Activated T-cell treated with anti-CD3 and anti-CD28 coated beads, Interleukin-2, amount 50 U/mL, for 4 hours (primary cell): ENCODE measurements at places on chromosomes 13 and 19. TPM values are rescaled to one million over a fixed set of nuclear protein-coding genes. Genes with fewer than 3 reads are reported as not detected.

Gene LYL1
- total RNA-seq: 2.9 TPM

Gene SHISA2
- 0.15 TPM for total RNA-seq

Gene TCF3
- 153 TPM for total RNA-seq

Gene FGF21
- not detected for total RNA-seq

Gene C19orf25
- total RNA-seq: 32.0 TPM

Gene MYADM
- 11.3 TPM for total RNA-seq

Gene SYDE1
- total RNA-seq: 0.63 TPM

Gene THSD8
- total RNA-seq: 12.6 TPM

Gene DAND5
- not detected for total RNA-seq

Gene FLT1
- total RNA-seq: 14.7 TPM

Gene RXFP2
- not detected for total RNA-seq

Gene MTUS2
- not detected for total RNA-seq

Gene TMC4
- 0.63 TPM for total RNA-seq

DNA sequence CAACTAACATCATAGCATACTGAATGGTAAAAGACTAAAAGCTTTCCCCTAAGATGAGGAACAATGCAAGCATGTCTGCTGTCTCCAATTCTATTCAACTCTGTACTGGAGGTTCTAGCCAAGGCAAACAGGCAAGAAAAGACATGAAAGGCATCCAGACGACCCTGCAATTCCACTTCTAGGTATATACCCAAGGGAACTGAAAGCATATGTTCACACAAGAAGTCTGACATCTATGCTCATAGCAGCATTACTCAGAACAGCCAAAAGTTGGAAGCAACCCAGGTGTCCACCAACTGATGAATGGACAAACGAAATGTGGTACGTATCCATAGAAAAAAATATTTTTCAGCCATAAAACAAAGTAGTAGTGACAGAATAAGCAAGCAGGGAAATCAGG lies 39.1 kb downstream of the PEPD start:
- DNase-seq: no peak

DNA sequence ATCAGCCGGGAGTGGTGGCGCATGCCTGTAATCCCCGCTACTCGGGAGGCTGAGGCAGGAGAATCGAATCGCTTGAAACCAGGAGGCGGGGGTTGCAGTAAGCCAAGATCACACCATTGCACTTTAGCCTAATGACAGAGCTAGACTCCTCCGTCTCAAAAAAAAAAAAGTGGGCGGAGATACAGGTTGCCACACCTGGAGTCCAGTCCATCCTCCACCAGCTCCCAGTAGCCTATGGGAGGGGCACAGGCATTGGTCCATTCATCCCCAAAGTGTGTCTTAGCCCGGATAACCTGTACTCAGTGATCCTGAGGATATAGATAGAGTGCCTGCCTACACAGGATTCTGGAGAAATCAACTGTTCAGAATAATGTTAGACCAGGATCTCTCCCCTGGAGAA lies 3.4 kb upstream of the DOT1L start:
- no peak for DNase-seq

GRCh38 chr13:102700088-102701031 lies 5.5 kb upstream of the METTL21C start:
- DNase-seq: no peak

- no peak for DNase-seq
These were observed 326.0 kb downstream of the HS6ST3 start for GRCh38 chr13:96415831-96416385.

- DNase-seq: no peak
These were observed 431.3 kb downstream of the SLITRK6 start for GRCh38 chr13:85367887-85368286.

DNA sequence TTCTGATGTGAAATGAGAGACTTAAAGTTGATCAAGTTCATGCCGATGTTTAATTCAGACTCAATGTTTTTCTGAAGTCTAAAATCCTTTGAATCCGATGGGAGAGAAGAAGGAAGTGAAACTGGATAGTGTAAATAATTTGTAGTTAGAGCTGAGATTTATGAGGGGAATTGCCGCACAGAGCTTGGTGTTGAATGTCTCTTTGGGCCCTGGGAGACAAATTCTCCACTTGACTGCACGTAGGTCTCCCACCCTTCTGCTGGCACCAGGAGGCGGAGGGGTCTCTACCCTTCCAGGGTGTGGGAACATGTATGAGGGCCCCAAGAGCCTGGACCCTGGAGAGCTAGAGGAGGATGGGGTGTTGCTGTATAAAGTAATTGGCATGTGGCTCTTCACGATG lies 140.8 kb upstream of the SERP2 start:
- DNase-seq: no peak

GRCh38 chr19:50553134-50553703 lies 15.0 kb downstream of the LRRC4B start:
- no peak for DNase-seq

- no peak for DNase-seq
These were observed 151.2 kb downstream of the USP12 start for GRCh38 chr13:27020415-27020814.

- DNase-seq: no peak
These were observed 403.8 kb downstream of the SLITRK5 start for GRCh38 chr13:88074794-88075510.

GRCh38 chr13:111278258-111278657 lies 42.2 kb upstream of the TEX29 start:
- DNase-seq: no peak

- no peak for DNase-seq
These were observed 118.0 kb downstream of the TSHZ3 start for GRCh38 chr19:31231237-31231636.

GRCh38 chr19:8192221-8192820 lies 16.8 kb upstream of the CERS4 start:
- no peak for DNase-seq

DNA sequence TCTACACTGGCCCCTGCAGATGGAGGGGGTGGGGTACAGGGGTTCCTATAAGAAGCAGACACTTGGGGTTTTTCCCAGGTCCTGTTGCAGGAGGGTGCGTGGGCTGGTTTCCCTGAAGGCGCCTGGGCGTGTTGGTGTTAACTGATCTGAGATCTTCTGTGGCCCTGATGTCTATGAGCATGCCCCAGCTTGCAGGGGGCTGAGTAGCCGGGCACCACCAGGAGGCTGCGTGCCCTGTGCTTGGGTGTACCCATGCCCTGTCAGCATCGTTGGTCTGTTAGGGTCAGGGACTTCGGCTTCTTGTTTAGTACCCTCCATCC lies 45.3 kb downstream of the CAPN12 start:
- DNase-seq: no peak

DNA sequence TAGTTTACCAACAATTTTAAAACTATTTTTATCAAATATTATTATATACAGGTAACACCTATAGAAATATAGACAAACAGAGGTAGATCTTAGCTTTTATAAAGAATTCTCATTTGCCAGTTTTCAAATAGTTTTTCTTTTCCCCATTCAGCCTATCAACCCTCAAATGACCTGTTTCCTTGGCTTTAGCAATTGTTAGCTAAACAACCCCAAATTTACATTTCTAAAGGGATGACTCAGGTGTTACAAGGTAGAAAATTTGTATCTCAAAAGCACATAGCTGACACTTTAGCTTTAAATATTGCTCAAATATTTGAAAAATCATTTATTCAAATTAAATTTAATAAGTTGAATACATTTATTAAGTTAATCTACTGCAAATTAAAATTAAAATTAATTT lies 1207.2 kb downstream of the SLITRK1 start:
- no peak for DNase-seq

GRCh38 chr13:33723365-33723764 lies 94.6 kb upstream of the RFC3 start:
- no peak for DNase-seq

DNA sequence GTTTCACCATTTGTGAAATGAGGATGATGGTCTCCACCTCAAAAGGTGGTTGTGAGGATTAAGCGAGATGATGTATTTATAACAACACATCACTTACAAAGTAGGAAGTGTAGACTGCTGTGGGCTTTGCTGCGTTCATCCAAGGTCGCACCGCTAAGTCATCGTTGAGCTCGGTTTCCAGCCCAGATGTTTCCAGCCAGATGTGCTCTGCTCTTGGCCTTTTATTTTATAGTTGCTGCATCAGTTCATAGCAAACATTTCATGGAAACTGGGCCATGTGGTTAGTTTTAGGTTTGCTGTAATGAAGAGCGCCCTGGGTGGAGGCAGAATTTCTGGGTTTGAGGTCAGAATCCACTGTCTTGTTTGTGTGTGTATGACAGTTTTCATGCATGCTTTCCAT lies 76.5 kb upstream of the RNF113B start:
- no peak for DNase-seq

DNA sequence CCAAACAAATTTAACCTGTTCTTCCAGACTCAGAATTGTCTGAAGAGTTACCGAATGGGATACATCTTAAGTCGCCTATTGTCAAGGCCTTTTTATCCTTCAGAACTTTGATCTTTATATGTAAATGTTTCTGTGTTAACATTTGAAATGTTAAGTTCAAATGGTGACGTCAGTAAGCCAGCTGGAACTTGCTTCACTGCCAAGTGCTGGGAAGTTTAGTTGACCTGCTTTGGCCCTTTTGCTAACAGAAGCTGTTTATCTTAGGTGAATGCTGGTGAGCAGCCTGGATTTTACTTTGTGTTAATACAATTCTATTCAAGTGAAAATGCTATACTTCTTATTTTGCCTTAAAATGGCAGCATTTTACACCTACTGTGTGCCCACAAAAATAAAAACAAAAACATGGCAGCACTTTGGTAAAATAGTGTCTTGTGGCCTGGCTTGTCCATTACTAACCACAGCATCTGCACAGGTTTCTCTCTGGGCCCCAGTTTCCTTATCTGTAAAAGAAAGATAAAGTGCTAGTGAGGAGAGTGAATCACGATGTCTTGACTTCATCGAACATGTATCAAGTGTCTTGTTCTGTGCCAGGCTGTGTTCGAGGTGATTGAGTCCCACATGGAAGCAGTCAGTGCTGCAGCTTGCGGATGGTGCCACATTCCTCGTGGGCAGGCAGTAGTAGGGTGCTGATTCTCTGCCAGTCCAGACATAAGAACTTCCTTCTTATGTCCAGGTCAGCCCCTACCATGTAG lies 2.2 kb downstream of the NAXD start:
- no peak for DNase-seq

DNA sequence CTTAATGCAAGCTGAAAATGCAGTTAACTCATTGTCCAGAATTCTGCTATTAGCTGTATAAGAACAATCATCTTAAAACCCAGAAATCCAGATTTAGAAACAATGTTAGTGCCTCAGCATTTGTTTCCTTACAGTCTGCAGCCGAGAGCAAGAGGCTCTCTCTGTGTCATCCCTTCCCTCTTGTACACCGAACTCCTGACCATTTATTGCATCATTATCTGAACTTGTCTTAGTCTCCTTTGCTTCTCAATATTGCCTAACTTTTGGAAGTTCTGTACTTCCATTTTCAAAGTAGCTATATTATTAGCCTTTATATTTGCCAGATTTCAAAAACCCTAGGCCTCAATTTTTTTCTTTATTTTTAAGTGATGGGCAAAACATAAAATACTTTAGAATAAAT lies 27.1 kb downstream of the RNASEH2B start:
- no peak for DNase-seq

DNA sequence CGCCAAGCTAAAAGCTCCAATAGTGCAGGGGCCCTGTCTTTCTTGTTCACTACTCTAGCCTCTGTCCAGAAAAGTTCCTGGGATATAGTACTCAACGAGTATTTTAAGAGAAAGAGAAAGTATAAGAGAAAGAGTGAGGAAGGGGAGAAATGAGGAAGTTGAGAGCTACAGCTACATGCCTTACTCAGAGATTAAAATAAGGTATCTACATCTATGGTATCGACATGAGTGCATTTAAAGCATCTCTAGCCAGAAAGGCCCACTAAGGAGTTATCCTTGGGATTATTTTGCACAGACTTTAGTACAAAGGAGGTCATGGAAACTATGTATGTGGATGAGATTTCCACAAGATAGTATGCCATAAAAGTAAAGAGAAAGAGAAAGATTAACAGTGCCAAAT lies 28.5 kb downstream of the MYCBP2 start:
- no peak for DNase-seq

DNA sequence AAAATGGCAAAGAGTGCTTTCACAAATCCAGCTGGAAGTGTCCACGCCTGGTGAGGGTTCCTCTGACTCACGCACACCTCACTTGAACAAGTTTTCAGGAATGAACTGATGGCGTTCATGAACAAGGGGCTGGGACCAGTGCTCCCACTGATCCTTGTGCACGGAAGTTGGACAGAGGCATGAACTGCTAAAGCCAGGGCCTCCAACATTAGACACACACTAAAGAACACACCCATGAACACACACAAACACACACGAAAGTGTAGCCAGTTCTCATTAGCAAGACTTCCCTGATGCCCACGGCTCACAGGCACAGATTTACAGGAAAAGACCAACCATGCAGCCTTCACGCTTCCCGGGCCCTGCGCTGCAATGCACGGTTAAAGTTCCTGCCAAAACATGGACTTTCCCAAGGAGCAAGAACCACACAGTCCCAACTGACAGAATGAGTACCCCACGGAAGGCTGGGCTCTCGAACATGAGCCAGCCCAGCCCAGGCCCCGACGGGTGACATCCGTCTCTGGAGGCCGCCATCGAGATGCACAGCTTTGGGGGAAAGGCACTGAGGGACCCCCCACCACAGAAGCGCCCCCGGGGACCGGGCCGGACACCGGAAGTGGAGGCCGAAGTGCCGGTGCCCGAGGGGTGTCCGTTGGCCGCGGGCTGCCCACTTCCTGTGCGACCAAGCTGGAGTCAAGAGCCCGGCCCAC lies 808 bp downstream of the DNMT1 start:
- peak; percentile 14 for DNase-seq

- no peak for DNase-seq
These were observed 261 bp downstream of the FARP1 start for GRCh38 chr13:98143157-98143553.

DNA sequence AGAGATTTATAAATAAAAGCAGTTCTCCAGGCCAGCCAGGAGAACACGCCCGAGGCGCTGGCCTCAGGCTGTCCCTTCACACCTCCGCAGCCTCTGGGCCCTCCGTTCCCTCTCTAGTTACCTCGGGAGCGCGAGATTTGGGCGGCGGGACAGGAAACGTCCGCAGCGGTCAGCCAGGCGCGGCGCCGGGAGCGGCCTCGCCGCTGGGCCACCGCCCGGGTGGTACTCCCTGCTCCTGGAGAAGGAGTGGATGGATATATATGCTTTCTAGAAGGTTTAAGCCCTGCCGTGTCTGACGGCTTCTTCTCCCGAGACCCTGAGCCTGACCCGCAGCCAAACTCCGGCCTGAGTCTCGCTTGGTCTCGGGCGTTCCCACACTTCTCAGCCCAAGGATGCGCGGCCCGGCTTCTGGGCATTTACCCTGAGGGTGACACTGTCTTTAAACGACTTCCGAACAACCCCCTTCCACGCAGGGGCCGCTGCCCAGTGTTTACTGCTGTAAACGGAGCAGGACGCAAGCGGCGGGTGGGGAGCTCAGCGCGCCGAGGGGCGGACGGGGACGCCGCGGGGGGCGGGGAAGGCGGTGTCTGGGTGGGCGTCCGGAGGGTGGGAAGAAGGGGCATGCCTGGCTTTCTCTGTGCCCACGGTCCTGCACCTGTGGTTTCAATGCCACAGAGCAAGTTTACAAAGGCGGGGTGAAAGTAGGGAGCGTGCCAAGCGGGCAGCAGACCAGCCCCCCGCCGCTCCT lies 2.0 kb upstream of the ZIC2 start:
- no peak for DNase-seq
